ENCODE measurements at places on chromosomes 16 and 17.

DNA sequence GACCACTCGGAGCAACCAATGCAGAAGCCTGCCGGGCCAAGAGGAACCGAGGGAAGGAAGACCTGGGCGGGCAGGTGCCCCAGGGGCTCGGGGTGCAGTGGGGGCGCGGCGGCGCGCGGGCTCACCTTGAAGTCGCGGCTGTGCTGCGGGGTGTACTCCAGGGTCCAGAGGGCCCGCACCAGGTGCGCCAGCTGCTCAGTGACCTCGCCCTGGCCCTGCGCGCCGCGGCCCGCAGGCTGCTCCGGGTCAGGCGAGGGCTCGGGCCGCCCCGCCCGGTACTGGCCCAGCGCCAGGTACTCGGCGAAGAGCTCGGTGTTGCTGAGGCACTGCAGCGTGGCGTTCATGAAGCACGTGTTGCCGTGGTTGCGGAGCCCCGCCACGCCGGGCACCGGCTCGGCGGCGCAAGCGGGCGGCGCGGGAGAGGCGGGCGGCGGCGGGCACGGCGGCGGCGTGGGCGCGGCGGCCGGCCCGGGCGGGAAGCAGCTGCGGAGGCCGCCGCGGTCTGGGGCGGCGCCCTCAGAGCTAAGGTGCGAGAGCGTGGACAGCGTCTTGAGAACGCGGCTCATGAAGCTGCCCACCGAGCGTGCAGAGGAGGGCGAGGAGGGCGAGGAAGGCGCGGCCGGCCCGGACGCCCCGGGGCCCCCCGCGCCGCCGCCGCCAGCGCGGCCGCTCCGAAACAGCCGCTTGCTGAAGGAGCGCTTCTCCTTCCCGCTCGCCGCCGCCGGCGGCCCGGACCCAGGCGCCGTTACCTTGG is 562 bp downstream of the USP31 start:
- DNase-seq: peak; percentile 12

GRCh38 chr17:39200957-39201510 is 951 bp downstream of the RPL19 start:
- no peak for DNase-seq

- no peak for DNase-seq
Measured at GRCh38 chr17:17904166-17905035, 67.6 kb upstream of the SREBF1 start.

DNA sequence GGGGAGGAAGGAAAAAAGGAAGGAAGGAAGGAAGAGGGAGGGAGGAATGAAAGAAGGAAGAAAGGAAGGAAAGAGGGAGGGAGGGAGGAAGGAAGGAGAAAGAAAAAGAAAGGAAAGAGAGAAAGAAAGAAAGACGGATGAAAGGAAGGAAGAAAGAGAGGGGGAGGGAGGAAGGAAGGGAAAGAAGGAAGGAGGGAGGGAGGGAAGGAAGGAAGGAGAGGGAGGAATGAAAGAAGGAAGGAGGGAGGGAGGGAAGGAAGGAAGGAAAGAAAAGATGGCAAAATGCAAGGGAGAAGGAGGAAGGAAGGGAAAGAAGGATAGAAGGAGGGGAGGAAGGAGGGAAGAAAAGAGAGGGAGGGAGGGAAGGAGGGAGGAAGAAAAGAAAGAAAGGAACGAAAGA is 257.3 kb upstream of the C16orf82 start:
- DNase-seq: no peak

DNA sequence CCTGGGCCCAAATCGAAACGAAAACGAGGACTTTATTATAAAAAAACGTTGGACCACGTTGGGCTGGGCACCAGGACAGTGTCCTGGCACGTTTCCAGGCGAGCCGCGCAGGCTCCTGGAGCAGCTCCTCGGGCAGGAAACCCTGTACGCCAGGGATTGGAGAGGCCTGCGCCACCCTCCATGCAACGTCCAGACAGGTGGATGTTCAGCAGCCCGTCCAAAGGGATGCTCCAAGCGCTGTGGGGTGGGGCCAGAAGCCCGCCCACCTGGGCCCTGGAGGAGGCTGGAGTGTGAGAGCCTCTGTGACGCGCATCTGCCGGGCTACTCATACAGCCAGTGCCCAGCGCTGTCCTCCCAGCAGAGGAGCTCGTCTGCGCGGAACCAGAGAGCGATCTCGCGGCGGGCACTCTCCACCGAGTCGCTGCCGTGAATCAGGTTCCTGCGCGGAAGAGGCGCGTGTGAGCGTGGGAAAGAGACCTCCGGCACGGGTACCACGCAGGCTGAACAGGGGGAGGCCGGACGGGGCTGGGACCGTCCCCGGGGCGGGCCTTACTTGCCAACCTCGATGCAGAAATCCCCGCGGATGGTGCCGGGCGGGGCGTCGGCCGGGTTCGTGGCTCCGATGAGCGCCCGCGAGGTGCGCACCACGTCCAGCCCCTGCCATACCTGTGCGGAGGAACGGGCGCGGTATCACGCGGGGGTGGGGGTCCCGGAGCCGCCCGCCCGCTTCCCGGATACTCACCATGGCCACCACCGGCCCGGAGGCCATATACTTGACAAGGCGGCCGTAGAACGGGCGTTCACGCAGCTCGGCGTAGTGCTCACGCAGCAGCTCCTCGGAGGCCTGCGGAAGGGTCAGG is 785 bp downstream of the NME3 start:
- DNase-seq: no peak

- DNase-seq: no peak
Measured at GRCh38 chr17:42849451-42850181, 1.4 kb upstream of the AOC3 start.

Measured in stimulated activated CD4-positive, alpha-beta T cell treated with anti-CD3 and anti-CD28 coated beads, Interleukin-1b, Interleukin-23, amount 100 ng/mL, for 24 hours (primary cell).